ENCODE measurements at places on chromosomes 4 and X.
A peak's percentile ranks its signal among the peaks of the same experiment; 100 is the strongest.

DNA sequence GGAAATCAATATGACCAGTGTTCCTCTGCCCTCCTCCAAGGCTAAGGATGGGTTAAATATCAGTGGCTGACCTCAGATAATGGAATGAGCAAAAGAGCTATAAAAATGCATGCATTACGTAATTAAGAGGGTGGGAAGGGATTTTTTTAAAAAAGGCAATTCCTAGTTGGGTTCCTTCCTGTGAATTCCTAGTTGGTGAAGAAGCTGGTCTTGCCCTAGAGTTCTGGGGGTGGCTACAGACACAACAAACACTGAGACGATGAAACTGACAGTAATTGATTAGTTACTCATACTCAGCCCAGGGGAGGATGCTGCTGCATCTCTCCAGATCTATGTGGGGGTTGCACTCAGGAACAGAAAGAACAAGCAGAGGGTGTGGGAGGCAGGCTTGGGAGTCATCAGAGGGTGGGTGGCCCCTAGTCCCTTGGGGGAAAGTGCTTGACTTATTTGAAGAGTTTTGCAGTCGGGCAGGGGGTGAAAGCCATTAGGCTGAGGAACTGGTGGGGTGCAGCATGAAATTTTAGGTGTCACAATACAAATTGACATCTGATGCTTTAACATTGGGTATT, 662.0 kb upstream of the FRG1 start:
- no peak for DNase-seq

- no peak for DNase-seq
Measured at GRCh38 chrX:15976396-15976795, 121.8 kb upstream of the AP1S2 start.

DNA sequence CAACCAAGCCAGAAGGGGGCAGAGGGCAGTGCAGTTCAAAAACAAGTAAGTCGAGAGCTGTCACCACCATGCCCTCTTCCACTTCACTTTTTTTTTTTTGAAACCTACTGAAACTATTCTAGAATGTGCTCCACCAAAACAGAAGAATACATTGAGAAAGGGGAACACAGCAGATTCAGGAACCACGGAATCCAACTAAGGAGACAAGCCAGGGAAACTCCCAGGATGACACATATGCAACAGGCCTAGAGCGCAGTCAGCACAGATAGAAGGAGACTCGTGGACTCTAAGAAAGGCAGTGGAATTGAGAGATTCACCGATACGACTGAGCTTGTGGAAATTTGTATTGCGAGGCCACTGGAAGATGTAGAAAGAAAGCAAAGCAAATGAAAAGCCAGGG, 66.1 kb downstream of the PHKA2 start:
- DNase-seq, result no peak

GRCh38 chr4:19844446-19844845, 407.3 kb upstream of the SLIT2 start:
- DNase-seq, result no peak

DNA sequence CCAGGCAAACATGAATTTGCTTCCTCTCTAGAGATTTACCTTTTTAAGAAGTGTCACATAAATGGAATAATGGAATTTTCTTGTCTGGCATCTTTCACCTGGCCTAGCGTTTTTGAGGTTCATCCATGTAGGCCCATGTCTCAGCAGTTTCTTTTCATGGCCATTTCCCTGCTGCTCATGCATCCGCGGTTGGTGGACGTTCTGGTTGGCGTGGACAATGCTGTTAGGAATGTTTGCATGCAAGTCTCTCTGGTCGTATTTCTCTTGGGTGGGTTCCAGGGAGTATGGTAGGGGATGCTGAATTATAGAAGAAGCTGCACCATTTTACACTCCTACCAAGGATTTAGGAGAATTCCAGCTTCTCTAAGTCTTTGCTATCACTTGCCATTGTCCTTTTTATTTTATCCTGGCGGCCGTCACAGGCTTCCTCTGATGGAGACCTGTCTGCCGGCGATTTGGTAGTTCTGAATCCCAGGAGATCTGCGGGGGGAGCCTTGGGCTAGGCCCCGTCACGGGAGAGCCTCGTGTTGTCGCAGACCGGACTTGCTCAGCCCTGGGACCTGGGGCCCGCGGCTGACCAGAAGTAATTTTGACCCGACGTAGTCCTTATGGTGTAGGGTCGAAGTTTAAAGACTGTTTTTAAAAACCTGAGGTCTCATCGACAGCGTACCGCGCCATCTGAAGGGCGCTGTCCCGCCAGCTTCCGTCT, 56.9 kb upstream of the TADA2B start:
- no peak for DNase-seq

GRCh38 chr4:3822230-3822947, 56.2 kb downstream of the ADRA2C start:
- DNase-seq, result no peak

GRCh38 chr4:151324124-151324751, 1.2 kb downstream of the SH3D19 start:
- DNase-seq, result no peak

DNA sequence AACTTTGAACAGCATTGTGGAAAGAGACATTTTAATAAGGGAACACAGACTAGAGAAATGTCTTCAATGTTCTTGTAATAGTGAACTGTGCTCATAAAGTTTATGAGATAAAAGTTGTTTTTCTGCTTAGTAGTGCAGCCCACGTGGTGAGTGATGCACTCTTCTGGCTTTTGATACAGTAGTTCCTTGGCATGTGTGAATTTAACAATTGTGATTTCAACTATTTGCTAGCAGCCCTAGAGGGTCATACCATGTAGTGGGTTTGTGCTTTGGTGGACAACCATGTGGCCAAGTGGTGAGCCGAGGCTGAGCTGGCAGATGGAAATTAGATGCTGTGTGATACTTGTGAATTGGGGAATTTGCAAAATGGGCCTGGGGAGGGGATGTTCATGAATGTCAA, 116.2 kb upstream of the SLC4A4 start:
- no peak for DNase-seq

GRCh38 chrX:44767308-44767707, 76.5 kb upstream of the DUSP21 start:
- no peak for DNase-seq

DNA sequence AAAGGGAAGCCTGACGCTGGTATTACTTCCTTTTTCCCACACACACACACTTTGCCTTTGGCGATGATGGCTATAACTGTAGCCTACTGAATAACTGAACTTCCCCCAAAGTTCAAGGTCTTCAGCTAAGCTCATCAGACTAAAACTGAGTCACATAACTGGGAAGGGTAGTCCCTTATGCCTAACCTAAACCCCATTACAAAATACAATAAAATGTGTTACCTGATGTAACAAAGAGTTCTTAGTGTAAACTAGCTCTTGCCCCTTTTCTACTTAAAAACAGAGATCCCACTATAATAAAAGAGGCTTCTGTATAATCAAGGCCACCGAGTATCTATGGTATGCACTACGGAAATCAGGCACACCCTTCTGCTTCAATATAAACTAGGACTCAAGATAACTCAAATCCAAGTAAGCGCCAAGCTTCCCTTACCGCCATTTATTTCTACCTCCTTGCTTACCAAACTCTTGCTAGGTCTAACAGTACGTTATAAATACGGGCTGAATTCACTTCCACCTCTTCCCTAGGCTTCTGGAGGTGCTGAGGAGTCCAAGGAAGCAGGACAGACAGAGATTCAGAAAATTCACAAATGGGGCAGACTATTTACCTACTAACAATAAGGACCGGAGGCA, 2.4 kb downstream of the OTUD4 start:
- no peak for DNase-seq

- DNase-seq, result no peak
Measured at GRCh38 chrX:104621781-104622180, 55.8 kb downstream of the IL1RAPL2 start.

GRCh38 chrX:275967-276580, 5.1 kb upstream of the PLCXD1 start:
- DNase-seq, result peak; percentile 17

DNA sequence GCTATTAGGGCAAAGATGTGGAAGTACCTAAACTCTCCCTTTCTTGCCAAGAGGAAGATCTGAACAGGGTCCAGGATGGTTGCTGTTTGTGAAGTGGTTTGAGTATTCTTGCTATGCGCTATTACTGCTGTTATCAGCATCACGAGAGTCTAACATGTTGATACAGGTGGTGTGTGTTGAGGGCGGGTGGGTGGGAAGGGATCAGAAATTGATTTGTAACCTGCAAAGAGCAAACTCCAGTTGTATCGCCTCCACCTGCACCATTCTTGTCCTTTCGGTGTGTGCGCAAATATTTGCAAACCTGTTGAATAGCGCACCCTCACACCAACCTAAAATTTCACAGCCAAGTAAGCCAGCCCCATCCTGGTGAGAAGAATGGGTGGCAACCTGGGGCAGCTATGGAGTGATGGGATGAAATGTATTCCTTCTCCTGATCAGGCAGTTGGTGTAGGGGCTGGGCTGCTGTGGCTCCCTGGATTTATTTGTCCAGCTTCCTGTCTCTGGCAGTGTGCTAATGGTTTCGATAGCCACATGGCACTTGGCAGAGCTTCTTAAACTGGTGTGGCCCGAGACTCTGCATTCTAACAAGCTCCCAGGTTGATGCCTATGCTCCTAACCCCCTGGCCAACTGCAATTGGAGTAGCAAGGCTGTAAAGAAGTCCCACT, 102.6 kb upstream of the SCML1 start:
- no peak for DNase-seq

DNA sequence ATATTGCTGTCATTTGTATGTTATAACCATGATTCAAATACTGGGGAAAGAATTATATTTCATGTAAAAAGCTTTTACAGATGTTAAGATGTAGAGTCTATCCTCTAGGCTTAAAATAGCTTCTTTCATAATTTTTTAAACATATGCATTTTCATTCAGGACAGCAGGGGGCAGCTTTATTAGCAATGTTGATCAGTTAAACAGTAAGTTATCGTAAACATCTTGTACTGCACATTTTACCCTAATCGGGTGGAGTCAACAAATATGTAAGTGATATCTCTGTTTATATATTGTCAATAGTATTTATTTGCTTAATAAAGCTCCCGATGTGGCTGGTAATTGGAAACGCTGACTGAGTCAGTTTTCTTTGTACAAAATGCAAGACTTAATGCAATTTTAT, 142.5 kb upstream of the MED14 start:
- peak; percentile 3 for DNase-seq

GRCh38 chr4:132124624-132124974, 1024.5 kb upstream of the PCDH10 start:
- DNase-seq, result no peak

GRCh38 chrX:17692709-17693346, 44.5 kb upstream of the SCML1 start:
- peak; percentile 24 for DNase-seq

- peak; percentile 7 for DNase-seq
Measured at GRCh38 chrX:9227276-9227675, 193.3 kb upstream of the FAM9B start.

- no peak for DNase-seq
Measured at GRCh38 chr4:1047106-1047975, 35.9 kb downstream of the FGFRL1 start.

- no peak for DNase-seq
Measured at GRCh38 chr4:22192084-22192511, 243.5 kb upstream of the KCNIP4 start.

DNA sequence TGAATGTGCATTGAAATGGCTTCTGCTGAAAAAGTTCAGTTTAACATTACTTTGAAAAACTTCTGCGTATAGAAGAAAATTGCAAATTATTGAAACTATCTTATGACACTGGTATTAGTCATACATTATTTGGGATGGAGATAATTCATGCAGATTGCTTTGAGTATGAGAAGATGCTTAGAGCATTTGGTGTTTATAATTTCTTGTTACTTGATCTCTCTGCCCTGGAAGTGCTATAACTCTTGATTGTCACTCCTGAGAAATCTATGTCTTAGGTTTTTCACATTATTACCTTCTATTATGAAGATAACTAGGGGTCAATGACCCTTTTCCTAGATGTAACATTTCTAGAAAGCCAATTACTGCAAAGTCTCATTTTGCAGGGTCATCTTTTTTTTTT, 36.4 kb downstream of the TMEM131L start:
- DNase-seq, result no peak

DNA sequence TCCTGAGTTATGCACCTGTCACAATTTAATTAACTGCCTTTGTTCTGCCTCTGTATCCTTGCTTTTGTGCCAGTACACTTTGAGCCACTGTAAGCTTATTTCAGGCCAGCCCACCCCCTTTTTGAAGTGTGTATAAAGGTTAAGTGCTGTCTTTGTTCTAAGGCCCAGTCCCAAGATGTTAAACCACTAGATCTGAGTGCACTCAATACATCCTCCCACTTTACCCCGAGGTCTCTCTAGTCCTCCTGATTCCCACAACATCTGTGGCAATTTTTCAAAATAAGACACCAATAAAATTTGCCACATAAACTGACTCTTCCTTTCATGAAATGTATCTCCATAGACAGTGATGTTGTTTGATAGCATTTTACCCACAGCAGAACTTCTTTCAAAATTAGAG, 124.1 kb upstream of the SPIN4 start:
- no peak for DNase-seq

DNA sequence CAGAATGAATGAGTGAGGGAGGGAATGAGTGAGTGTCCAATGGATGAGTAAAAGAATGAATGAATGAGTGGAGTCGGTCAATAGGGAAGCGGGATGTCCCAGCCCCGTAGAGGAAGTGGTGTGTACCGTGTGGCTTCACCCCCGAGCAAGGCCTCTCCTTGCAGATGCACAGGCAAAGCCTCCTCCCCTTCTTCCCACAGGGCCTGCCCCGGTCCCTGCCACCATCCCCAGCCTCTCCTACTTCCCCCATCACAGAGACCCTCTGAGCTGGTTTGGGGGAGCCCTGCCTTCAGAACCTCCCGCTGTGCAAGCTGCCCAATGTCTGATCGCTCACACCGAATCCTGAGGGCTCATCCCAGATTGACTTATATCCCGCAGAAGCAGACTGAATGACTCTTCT, 13.6 kb downstream of the HTRA3 start:
- DNase-seq, result no peak

DNA sequence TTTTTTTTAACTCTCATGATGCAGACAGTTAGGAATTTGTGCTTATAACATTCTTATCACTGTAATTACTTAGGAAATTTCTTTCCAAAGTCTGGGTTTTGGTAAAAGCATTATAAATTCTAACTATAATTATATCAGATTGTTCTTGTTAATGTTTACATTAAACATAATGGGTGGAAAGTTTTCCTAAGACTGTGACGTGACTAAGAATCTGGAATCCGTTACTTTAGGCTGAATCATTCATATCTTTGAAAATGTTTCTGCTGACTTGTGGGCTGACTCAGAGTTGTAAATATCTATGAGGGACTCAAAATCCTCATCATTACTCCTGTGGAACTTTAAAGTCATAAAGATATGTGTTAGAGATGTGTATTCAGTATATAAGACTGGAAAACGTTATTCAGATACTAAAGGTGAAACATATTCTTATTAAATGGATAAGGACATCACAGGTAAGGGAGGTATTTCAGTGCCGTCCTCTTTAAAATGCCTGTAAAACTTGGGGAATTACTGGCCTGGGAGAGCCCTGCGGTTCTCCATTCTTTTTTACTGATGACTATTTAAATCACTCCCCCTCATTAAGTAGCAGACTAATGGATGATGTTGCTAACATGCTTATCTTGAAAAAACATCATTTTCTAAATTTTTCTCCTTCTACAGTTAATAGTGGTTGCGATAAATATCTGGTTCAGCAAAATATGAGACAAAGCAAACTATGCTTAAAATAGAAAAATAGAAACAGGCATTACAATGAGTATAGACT, 159.0 kb downstream of the DCLK2 start:
- no peak for DNase-seq
